ENCODE measurements at places on chromosomes 1 and 21.

DNA sequence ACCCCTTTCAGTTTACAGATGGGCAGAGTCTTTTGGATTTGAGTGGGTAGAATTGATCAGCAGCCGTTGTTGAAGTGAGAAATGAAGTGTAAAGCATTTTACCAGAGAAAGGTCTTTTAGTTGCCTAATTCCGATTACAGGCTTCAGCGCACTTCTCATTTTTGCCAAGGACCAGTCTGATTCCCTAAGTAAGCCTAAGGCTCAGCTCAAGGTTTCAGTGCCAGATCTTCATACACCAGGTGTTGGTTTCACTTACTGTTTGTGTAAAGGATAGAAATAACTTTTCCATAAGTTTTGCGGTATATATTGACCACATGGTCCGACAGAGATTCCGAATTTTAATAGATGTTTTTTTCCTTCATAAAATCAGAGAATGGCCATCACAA is 83.9 kb upstream of the BMP8A start:
- DNase-seq: no peak

DNA sequence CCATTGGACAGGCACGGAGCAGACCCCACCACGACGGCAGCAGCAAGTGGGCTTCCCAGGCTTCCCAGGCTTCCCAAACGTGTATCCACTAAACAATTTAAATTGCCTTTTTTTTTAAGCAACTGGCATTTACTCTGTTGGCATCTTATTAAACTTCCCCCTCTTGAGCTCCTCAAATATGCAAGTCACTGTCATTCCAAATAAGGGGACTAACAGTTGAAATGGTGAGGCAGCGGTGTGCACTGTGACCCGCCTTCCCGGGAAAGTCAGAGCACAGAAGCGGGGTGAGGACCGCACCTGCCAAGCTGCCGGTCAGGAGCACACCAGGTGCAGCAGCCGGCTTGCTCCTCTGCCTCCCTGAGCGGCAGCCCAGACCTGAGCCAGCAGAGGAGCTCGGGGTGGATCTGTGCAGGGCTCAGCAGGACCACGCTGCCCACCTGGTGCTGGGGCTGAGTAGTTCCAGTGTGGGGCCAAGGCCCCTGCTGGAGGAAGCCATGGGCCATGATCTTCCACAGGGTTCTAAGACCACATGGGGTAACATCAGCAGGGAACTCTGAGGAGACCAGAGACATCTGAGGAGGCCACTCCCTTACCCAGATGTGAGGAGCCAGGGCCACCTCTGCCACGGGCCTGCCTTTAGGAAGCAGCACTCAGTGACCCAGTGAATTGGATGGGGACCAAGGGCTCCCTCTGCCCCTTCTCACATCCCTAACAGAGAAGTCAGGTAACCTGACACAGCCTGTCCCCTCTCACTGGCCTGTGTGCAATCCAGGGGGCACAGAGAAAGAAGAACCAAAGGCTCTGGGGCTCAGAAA is 245.4 kb downstream of the NPHP4 start:
- DNase-seq: no peak

DNA sequence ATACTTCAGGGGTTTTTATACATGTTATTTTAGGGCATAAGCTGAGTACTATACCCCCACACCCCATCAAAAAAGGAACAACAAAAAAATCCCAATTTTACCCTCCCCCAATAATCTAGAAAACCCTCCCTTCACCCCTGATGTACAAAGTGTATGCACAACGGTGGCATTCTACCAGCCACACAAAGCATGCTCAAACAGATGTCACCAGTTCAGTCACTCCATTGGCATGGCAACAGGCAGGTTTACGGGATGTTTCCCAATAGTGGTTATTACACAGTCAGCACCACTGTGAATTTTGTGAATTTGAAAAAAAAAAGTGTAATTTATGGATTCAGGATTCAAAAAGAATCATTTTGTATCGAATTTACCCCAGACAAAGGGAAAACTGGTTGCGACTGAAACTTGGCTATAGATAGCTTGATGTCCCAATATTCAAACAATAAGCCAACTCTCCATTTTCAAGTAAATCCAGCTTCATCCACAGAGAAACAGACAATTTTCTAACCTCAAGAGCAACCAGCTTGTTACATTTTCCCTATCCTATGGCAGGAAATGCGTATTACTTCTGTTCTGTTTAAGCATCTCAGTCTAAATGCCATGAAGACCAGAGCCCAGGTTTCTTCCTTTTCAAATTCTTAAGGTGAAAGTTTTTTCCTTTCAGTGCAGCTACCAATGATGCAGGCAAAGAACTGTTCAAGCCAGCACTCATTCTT is 34.0 kb upstream of the SLC45A3 start:
- DNase-seq: no peak

DNA sequence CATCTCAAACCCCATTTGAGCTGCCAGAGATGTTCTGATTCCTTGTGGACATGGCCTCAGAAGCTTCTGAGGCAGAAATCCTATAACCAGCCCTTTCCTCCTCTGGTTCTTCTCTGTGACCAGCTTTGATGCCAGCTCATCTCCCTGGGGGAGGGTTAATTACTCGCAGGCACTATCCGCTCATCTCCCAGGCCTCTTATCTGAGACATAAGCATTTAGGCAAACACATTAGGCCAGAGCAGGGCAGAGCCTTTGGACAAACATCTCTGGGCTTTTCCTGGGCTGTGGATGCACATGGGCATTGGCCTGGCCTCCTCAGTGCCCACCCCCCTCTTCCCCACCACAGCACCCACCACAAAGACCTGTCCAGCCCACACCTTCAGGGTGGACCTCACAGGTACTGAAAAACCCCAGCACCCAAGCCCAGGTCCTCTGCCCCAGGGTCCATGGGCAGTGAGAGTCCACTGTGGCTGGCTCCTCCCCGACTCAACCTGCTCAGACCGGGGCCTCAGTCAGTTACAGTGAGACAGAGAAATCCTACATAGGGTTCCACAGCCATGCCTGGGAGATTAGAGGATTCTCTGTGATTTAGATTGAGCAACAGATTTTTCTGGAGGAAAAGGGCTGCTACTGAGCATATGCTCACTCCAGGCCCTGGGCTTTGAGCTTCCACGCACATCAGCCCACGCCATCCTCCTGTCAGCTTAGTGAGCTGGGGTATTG is 26.9 kb downstream of the IGSF21 start:
- DNase-seq: peak; percentile 35

DNA sequence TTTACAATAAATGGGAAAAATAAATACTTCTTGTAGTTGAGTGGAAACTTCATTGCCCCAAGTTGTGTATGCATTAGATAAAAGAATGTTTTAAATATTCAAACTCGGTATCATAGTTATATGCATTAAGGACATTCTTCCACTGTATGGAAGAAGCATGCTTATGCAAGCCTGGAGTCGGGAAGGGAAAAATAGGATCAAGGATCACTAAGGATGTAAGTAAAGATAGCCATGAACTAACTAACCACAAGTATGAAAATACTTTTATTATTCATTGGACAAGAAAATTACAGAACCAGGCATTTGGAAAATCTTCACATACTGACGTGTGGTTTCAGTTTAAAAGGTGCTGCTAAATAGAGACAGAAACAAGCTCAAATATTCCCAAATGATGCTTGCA is 26.9 kb upstream of the DPYD start:
- DNase-seq: no peak

GRCh38 chr1:231855361-231855760 is 228.8 kb downstream of the DISC1 start:
- no peak for DNase-seq

- no peak for DNase-seq
Measured at GRCh38 chr1:232386294-232386693, 243.6 kb downstream of the SIPA1L2 start.

DNA sequence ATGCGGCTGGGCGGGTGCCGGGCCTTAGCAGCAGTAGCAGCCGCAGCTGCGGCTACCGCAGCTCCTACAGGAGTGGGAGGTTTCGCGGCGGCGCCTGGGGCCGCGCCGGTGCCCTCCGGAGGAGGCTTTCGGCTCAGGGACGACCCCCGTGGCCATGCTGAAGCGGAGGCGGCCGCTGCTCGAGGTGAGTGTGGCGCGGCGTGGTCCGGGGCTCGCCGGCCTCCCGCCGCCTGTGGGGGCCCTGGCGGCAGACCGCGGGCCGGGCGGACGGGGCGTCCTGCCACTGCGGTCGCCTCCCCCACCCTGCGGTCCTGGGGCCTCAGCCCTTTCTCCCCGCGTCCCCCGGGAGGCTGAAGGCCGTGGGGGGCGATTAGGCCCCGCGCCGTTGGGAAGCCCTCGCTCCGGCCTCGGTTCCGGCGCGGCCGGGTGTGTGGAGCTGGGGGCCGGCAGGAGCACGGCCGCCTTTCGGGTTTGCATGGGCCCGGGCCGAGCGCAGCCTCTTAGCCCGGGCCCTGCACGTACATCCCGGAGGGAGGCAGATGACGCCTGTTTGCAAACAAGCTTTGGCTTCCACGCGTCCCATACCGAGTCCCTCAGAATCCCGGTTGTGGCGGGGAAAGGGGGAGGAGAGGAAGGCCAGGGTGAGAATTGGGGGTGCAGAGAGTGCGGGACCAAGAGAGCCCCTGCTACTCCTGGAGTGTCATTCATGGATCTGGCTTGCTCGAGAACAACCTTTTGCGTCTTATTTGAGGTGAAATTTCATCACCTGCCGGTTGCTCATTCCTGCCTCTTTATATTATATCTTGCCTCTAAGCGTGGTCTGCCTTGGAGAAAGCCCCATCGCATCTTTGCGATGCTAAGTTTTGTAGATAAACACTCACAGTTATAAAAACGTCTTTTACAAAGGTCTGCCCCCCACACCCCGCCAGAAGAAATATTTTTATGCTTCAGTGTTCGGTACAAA is 613 bp downstream of the ZFYVE9 start:
- DNase-seq: peak; percentile 63

- peak; percentile 23 for DNase-seq
Measured at GRCh38 chr1:179121159-179121938, 39.5 kb downstream of the TOR3A start.

- DNase-seq: no peak
Measured at GRCh38 chr1:33180226-33180910, 1.5 kb downstream of the TRIM62 start.

- DNase-seq: no peak
Measured at GRCh38 chr1:92989253-92989652, 28.0 kb upstream of the DIPK1A start.

- no peak for DNase-seq
Measured at GRCh38 chr1:219223496-219223895, 49.8 kb downstream of the LYPLAL1 start.

Measured in NCI-H69 (cell line).